Liver (tissue), 10 donors: ENCODE measurements at places on chromosomes 2 and 18. TPM values are rescaled to one million over a fixed set of nuclear protein-coding genes. Genes with fewer than 3 reads are reported as not detected.

ITGAV gene
- total RNA-seq: 31.3 TPM

BOLL gene
- total RNA-seq: not detected

MYCN gene
- total RNA-seq: 1.3 TPM

EFEMP1 gene
- total RNA-seq: 9.2 TPM

UGT1A4 gene
- not detected for total RNA-seq

SPP2 gene
- 208 TPM for total RNA-seq

IRS1 gene
- total RNA-seq: 8.3 TPM

CKAP2L gene
- not detected for total RNA-seq

GPR39 gene
- total RNA-seq: 13.0 TPM

CLEC4F gene
- total RNA-seq: 0.19 TPM

MALL gene
- total RNA-seq: 2.0 TPM

C2orf92 gene
- 8.0 TPM for total RNA-seq

ARHGAP15 gene
- total RNA-seq: 17.9 TPM

OLA1 gene
- total RNA-seq: 23.4 TPM

COBLL1 gene
- 114 TPM for total RNA-seq

CCNT2 gene
- total RNA-seq: 20.6 TPM

CD226 gene
- 4.4 TPM for total RNA-seq

POTEJ gene
- total RNA-seq: not detected

FOXI3 gene
- not detected for total RNA-seq

TNFRSF11A gene
- 1.8 TPM for total RNA-seq

MARCO gene
- 82.9 TPM for total RNA-seq

WNT10A gene
- total RNA-seq: 0.08 TPM

CCDC68 gene
- total RNA-seq: 14.6 TPM

GPR155 gene
- 3.9 TPM for total RNA-seq

CPS1 gene
- 651 TPM for total RNA-seq

ACKR3 gene
- 6.0 TPM for total RNA-seq

CXCR1 gene
- 0.33 TPM for total RNA-seq

CACNB4 gene
- total RNA-seq: 0.33 TPM

C2orf15 gene
- total RNA-seq: 0.65 TPM

ARHGAP25 gene
- total RNA-seq: 6.4 TPM

ZBTB7C gene
- 1.1 TPM for total RNA-seq

CDCA7 gene
- total RNA-seq: 7.9 TPM

CPLX4 gene
- not detected for total RNA-seq

ABCG5 gene
- 15.4 TPM for total RNA-seq
